ENCODE measurements at places on chromosomes 6 and 20.

DNA sequence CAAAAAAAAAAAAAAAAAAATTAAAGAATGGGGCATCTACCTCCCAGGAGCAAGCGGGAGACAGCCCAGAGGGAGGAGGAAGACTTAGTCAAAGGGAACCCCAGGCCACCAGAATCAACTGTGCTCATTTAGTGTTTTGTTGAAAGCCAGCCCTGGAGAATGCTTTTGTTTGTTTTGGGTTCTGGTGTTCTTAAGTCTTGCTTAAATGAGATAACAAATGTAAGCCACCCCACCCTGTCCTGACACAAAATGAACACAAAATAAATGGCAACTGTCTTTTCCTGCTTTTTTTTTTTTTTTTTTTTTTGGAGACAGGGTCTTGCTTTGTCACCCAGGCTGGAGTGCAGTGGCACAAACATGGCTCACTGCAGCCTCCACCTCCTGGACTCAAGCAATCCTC is 165.0 kb upstream of the JARID2 start:
- DNase-seq, result no peak

- no peak for DNase-seq
These were observed 126.0 kb downstream of the MTHFD1L start for GRCh38 chr6:150991487-150991886.

DNA sequence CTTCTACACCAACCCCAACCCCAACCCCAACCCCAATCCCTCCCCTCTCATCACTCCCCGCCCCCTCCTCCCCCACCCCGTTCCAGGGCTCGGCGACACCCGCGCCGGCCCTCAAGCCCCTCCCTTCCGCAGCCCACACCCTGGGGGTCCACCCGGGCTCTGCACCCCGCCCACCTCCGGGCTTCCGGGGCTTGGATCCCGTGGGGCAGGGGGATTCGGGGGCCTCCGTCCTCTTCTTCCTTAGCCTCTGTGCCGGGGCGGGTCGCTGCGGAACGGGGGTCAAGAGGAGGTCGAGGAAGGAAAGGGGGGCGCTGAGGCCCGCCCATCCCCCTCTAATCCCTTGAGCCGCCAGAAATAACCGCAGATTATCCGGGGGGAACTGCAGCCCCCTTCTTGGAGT is 690 bp downstream of the TULP1 start:
- DNase-seq, result no peak

- no peak for DNase-seq
These were observed 7.4 kb downstream of the STK35 start for GRCh38 chr20:2108987-2109386.

DNA sequence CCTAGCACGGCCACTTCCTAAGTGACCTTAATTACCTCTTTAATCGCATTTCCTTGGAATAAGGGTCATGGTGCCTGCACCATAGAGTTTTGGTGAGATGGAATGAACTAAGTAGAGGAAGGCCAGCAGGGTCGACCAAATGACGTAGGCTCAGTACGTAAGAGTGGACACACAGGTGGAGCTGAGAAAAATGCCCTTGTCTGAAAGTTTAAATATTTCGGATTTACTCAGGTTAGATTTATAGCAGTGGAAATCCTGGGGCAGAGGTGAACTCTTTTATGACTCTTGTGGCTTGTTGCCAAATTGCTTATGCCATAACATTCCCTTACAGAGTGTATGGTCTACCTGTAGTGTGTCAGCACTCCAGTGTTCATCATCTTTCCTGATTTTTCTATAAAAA is 23.6 kb upstream of the BTBD3 start:
- DNase-seq, result no peak

DNA sequence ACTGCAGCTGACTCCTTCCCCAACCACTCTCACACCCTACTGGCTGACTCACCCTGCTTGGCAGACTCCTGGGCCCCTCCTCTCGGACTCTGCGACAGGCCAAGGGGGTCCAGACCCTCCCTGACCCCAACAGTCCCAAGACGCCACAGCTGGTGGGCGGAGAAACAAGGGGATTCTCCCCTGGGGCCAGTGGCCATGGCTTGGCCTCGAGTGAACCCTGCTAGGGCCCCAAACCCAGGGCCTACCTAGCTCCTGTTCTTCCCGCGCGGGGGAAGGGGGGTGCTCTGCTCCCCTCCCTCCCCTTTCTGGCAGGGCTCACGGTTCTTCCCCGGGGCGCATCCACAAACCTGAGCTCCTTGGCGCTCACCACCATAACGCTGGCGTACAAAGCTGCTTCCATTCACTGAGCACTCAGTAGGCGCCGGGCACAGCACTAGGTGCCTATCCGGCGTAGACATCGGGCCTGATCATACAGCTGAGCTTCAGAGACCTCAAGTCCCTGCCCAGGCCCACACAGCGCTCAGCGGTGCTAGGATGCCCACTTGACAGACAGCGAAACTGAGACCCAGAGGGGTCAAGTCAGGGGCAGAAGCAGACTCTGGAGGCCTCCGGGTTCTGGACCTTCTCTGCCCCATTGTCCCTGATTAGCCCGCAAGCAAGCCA is 597 bp downstream of the ADA start:
- no peak for DNase-seq

- DNase-seq, result no peak
These were observed 71.8 kb downstream of the FOXF2 start for GRCh38 chr6:1461207-1461606.

DNA sequence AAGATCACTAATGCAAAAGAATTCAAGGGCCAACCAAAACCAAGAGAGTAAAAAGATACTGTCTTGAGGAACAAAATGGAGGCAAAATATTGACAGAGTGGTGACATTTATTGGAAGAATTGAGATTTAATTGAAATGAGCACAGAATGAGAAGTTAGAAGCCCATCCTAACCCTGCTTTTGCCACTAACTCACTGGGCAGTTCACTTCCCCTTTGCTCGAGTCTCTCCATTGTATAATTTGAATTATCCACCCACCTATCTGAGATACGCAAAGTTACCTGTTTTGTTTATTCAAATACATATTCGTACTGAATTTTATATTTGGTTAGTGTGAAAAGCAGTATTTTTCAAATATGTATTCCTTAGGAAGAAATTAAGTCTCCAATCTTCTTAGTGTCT is 204.5 kb upstream of the PRDM1 start:
- no peak for DNase-seq

- DNase-seq, result no peak
These were observed 105.0 kb downstream of the SLC24A3 start for GRCh38 chr20:19317237-19318069.

All from smooth muscle cell of the brain vasculature (primary cell).